ENCODE measurements at places on chromosomes 3 and 15.

DNA sequence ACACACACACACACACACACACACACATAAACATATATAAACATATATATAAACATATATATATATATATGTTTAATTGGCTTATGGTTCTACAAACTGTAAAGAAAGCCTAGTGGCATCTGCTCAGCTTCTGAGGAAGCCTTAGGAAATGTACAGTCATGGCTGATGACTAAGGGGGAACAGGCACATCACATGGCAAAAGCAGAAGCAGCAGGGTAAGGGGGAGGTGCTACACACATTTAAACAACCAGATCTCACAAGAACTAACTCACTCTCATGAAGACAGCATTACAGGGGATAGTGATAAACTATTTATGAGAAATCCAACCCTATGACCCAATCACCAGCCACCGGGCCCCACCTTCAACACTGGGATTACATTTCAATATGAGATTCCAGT is 922.9 kb downstream of the SI start:
- DNase-seq, result no peak

- DNase-seq, result no peak
These were observed 141.0 kb downstream of the OTOL1 start for GRCh38 chr3:161637559-161637958.

- no peak for DNase-seq
These were observed 22.3 kb upstream of the LMOD3 start for GRCh38 chr3:69144631-69145245.

- no peak for DNase-seq
These were observed 64.9 kb downstream of the PLSCR2 start for GRCh38 chr3:146404436-146404835.

DNA sequence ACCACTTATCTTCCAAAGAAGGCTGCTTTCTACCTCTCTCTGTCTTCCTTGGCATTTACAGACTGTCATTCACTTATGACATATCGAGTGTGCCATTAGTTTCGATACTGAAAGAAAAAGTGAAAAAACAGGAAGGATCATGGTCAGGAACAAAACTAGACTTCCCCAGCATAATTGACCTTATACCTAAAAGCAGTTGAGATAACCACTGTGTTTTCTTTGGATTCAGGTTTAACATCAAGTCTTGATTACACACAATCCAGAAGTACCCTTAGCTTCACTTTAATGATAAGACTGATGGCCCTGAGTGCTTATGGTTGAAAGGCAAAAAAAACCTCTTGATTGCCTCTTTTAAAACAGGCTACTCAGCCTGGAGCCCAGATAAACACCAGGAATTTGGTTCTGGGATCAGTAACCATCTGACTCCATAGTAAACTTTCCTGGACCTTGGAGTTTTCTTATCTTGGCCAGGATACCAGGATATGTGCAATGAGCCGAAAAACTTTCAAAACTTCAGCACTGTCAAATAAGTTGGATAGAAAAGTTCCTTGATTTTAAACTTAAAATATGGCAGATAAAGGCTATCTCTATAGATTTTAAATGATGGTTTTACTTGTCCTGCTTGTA is 5.0 kb upstream of the UACA start:
- no peak for DNase-seq

DNA sequence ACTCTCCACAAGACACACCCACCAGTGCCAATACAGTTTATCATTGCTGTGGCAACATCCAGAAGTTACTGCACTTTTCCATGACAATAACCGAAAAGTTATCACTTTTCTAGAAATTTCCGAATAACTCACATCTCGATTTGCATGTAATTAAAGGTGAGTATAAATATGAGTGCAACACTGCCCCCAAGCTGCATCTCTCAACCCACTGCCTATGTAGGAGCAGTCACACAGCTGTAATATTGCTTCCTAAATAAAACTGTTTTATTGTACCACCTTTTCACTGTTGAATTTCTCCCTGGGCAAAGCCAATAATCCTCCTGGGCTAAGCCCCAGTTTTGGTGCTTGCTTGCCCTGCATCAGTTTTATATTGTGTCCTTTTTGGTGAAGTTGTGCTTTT is 601.0 kb upstream of the EPHA6 start:
- no peak for DNase-seq

- DNase-seq, result no peak
These were observed 46.8 kb downstream of the CHST2 start for GRCh38 chr3:143166376-143166775.

- no peak for DNase-seq
These were observed 148.7 kb downstream of the ALCAM start for GRCh38 chr3:105515372-105515771.

- no peak for DNase-seq
These were observed 235.2 kb downstream of the GREM1 start for GRCh38 chr15:32952901-32953532.

DNA sequence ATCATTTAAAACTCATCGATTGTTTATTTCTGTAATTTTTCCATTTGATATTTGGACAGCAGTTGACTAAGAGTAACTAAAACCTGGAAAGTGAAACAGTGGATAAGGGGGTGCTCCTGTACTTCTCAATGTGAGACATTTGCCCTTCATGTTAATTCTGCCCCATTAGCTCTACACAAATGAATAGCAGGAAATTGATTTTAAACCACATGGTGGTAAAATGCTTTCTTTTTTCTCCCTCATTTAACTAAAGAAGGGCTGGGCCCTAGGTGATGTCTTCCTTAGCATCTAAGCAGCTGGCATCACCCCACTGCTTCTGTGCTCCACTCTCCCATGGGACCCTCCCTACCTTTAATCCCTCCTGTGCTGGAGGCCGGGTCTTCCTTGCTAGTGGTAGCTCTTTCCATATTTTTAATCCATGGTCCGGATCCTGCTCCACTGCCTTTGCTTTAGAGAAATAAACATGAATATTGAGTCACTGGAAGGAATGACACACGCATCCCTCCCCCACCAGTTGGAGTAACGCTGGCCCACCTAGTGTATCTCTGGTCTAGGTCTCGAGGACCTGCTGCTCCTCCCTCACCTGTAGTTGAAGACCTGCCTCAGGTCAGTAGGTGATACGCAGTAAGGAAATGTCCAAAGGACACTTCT is 30.2 kb upstream of the LAMP3 start:
- no peak for DNase-seq

- DNase-seq, result no peak
These were observed 151.3 kb downstream of the OR4M2 start for GRCh38 chr15:22231603-22232002.

GRCh38 chr3:52552089-52552488 is 15.7 kb downstream of the UQCC5 start:
- DNase-seq, result no peak

DNA sequence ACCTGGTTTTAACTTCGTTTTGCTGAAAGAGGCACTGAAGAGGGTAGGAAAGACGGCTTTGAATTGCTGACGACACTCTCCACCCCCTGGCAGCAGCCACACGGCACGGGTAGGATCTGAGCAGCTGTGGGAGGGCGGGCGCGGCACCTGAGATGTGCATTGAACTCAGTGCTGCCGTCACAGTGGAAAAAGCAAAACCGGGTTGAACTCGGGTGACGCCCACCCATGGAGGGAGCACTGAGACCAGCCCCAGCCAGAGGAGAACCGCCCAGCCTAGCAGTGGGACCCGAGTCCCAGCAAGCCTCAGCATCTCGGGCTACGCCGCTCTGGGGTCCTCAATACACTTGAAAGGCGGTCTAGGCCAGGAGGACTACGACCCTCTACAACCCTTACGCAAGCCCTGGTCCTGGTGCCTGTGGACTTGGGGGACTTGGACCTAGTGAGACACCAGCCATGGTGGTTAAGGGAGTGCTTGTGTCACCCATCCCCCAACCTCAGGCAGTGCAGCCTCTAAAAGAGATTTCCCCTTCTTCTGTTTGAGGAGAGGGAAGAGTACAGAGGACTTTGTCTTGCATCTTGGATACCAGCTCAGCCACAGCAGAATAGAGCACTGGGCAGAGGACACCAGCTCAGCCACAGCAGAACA is 50.0 kb upstream of the RPL35A start:
- DNase-seq, result no peak

- DNase-seq, result no peak
These were observed 83.9 kb upstream of the MYO5C start for GRCh38 chr15:52379395-52380106.

GRCh38 chr3:197487911-197488391 is 67.8 kb downstream of the BDH1 start:
- no peak for DNase-seq

GRCh38 chr3:180870008-180870699 is 42.3 kb upstream of the FXR1 start:
- no peak for DNase-seq

Measured in activated naive CD8-positive, alpha-beta T cell treated with anti-CD3 and anti-CD28 coated beads, Interleukin-2, amount 50 U/mL, for 24 hours (primary cell).